ENCODE measurements at places on chromosomes 1 and 21.

DNA sequence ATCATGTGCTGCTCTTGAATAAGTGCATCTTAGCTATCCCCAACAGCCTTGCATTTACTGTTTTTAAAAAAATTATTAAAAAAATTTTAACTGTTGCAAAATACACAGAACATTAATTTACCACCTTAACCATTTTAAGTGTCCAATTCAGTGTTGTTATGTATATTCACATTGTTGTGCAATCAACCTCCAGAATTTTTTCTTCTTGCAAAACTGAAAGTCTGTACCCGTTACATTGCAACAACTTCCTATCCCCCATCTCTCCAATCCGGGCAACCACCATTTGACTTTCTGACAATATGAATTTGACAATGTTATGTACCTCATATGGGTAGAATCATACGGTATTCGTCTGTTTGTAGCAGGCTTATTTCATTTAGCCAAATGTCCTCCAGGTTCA is 83.1 kb downstream of the FMN2 start:
- DNase-seq, result no peak

DNA sequence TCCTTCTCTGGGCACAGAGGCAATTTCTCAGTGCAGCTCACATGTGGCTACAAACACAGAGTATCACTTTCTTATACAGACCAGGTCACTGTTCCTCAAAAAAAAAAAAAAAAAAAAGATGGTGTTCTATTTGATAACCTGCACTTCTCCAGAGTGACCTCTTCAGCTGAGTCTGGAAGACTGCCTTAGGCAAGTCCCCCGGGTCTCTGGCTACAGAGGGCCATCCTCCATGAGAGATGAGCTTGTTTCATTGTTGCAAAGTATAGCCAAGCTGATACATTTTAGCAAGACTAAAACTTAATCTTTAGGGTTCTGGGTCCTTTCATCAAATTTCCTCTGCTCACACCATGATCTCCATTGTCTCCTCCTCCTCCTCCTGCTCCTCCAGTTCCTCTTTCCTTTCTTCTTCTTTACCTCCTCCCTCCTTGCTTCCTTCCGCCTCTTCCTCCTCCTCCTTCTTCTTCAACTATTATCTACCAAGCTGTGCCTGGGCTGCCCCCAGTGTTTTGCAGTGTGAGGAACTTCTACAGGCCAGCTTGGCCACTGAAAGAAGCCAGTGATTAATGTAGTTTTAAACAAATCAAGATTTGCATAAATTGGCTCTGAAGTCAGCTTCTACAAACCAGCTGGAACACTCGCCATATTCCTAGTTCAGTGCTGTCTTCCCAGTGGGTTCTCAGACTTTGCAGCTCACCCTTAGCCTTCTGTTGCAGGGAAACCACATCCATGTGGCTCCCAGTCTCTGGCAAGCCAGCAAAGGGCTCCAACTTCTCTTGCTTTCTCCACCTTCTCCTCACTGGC is 139.4 kb downstream of the RUNX1 start:
- DNase-seq, result no peak

DNA sequence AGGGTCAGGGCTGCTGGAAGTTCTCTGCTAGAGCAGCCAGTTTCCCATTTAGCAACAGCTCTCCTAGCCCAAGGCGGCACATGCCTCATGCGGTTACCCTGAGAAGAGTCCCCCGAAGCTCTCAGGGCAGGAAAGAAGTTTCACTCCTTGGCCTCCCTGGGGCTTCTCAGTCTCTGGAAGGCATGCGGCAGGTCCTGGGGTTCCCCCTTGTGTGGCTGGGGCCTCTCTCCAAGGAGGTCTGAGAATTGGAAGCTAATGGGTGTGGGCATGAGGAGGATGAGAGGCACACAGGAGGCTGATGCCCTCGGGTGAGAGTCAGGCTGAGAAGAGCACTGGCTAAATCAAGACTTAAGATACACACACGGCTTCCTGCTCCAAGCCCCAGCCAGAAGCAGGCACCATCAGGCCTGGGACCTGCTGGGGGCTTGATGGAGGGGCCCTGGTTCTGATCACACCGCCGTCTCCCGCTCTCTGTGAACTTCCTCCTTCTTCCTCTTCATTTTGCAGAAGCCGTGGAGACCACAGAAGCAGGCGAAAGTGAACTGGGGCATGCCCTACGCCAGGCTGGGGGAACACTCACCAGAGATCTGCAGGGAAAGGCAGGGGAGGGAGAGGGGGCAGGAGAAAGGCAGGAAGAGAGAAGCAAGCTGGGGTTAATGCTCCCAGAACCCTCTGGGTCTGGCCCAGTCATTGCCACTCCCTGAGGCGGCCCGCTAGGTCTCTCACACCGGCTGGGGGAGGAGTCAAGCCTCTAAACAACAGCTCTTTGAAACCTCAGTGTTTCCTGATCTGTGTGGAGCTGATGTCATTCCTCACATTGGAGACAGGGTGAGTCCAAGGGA is 15.1 kb downstream of the BLACAT1 start:
- DNase-seq, result peak; percentile 27

DNA sequence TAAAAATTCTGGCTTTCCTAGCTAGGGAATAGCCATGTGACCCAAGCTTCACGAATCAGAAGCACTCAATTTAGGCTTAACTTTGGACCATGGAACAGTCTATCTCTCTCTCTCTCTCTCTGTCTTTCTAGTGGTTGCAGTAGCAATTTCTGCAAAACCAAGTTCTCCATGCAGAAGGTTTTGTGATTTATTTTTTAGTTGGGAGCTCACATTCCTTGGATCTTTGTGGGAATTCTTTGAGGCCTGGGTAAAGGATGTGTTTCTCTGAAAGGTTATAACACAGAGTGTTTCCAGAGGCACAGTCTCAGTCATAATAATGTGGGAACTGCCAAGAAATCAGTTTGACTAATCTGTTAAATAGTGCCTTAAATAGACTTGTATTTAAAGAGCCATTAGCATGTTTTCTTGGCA is 112.3 kb upstream of the COL11A1 start:
- no peak for DNase-seq

DNA sequence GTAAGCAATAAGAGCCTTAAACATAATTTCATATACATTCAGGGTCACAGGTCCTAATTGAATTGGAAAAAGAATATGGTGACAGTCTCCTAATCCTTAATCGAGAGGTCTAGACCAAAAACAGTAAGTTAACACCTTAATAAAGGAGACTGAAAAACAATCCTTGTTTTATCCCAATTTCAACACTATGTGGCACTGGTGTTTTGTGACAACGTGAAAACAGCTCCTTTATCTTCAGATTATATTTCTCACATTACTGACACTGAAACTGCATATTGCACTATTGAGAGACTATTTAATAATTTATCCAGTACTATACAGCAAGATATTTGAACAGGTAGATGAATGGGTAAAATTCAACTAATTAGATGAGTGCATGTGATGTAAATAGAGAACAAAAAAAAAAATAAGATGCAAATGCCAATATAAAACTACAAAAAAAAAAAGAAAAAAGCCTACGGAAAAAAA is 34.1 kb downstream of the TP53BP2 start:
- DNase-seq, result no peak

DNA sequence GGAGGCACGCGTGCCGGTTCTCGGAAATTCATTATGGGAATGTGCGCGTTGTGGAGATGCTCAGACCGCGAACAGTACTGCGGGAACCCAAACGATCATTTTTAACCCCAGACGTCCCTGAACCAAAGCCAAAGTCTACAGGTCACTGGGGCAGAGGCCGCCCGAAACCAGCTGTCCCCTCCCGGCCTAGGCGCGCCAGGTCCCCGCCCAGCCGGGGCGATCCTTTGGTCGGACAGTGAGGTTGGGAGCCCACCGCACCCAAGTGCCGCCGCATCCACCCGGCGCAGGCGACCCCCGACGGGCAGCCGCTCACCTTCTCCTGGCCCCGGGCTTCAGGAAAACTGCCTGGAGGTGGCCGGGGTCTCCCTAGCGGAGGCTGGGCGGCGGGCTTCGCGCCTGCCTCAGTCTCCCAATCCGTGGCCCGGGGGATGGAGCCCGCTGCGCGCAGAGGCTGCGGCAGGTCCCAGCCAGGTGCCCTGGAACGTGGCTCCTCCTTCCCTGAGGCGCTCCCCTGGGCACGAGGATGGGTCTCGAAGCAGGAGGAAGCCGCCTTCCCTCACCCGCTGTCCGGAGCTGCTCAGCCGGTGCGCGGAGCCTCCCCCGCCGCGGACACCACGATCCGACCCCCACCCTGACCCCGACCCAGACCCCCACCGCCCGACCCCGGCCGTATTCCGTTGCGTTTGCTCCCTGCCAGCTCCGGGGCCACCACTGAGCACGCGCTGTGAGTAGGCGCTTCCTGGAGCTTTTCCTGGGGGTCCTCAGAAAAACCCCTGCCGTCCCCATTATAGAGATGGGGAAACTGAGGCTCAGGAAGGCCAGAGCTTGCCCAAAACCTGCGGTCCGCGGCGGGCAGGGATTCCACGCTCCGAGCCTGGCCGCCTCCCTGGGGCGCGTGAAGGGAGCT is 8.1 kb upstream of the SLX9 start:
- no peak for DNase-seq

GRCh38 chr1:34792868-34793727 is at the start of gene GJA4:
Gene GJA4 (plus strand): TSS chr1:34792999. CDS start chr1:34794214, 1,215 bp downstream.
- DNase-seq, result no peak

DNA sequence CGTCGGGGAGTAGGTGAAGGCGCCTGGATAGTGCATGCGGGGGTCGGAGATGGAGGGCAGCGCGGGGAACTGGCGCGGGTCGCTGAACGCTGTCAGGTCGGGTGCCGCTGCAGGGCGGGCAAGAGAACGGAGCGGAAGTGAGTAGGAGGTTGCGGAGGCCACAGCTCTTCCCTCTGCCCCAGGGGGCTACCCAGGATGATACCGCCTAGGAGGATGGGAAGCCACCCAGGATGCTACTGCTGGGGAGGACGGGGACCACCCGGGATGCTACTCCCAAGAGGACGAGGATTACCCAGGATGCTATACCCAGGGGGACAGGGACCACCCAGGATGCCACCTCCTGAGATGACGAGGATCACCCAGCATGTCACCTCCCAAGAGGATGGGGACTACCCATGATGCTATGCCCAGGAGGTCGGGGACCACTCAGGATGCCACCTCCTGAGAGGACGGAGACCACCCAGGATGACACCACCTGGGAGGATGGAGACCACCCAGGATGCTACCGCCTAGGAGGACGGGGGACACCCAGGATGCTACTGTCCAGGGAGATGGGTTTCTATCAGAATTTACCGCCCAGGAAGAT is 123.8 kb downstream of the CLIC6 start:
- DNase-seq, result no peak

- DNase-seq, result no peak
Observed at GRCh38 chr1:171909711-171910110, 68.4 kb downstream of the DNM3 start.

- no peak for DNase-seq
Observed at GRCh38 chr1:230423951-230424350, 2.2 kb downstream of the PGBD5 start.

- no peak for DNase-seq
Observed at GRCh38 chr1:29499104-29499650, 262.9 kb downstream of the PTPRU start.

GRCh38 chr1:165666152-165666825 is 32.1 kb downstream of the ALDH9A1 start:
- no peak for DNase-seq

DNA sequence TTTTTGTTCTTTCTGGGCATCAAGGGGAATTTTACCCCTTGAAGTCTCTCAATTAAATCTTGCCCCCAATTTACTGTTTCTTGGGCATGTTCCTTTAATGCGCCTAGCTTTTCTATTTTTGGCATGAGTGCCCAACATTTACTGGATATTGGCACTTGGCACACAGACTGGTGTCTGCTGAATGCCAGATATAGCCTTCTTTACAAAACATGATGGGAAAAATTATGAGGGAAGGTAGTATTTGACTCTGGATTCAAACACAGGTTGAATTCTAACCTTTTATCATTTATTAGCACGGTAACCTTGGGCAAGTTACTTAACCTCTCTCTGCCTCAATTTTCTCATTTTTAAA is 88.3 kb upstream of the GPR52 start:
- no peak for DNase-seq

GRCh38 chr1:38525343-38526043 is 334.1 kb downstream of the RRAGC start:
- no peak for DNase-seq

GRCh38 chr21:38289705-38290485 is 33.1 kb downstream of the KCNJ15 start:
- DNase-seq, result no peak

DNA sequence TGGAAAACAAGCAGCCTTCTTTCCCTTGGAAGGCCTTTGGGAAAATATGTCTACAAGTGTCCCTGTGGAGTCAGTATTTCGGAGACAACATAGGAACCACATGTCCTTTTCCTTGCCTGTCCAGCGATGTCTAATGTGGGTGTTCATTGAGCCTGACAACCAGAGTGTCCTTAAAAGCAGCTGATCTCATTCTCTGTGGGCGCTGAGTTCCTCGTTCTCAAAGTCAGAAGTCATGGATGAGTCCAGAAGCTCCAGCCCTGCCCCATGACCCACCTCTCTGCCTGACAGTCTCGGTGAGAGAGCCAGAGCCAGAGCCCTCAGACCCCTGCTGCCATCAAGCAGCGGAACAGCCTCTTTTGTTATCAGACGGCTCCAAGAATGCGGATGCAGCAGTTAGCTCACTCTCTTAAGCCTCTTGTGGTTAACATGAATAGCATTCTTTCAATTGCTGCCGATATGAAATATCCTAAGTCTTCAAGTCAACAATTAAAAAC is 329.2 kb downstream of the TGFB2 start:
- DNase-seq, result no peak

- DNase-seq, result no peak
Observed at GRCh38 chr1:177306981-177307380, 136.2 kb downstream of the BRINP2 start.

- no peak for DNase-seq
Observed at GRCh38 chr1:71463144-71463543, 382.3 kb upstream of the ZRANB2 start.

- DNase-seq, result no peak
Observed at GRCh38 chr1:208238710-208239472, 5.3 kb downstream of the PLXNA2 start.

DNA sequence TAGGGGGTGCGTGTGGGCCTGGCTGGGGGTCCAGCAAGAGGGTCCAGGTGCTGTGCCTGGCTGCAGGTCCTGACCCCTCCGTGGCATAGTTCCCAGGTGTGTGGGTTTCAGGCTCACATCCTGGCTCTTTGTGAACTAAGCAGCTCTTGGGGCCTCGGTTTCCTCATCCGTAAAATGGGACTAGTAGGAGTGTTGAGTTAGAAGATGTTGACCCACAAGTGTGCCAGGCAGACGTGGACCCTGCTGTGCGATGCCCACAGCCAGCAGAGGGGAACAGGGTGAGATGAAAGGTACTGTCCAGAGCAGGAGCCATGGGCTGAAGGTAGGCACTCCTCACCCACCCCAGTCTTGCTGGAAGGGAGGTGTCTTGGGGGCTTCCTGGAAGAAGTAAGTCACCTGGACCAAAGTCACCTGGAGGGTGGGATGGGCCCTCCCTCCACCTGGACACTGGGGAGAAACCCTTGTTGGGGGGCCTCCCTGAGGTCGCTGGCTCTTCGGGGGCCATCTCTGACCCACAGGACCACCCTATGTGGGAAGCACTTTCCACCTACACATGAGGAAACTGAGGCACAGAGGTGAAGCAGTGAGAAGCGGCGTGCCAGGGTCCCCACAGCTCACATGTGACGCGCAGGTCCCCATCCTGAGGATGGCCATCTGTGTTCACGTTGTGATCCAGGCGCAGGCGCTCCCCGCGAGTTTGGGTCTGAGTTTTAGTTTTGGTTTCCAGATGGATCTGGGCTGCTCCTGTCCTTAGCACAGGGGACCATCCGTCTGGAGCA is 1.4 kb downstream of the ARHGEF16 start:
- no peak for DNase-seq

- DNase-seq, result no peak
Observed at GRCh38 chr1:167430134-167430848, 88.0 kb downstream of the CD247 start.

Measured in effector memory CD4-positive, alpha-beta T cell (primary cell).